ENCODE measurements at places on chromosomes 4 and X.

DNA sequence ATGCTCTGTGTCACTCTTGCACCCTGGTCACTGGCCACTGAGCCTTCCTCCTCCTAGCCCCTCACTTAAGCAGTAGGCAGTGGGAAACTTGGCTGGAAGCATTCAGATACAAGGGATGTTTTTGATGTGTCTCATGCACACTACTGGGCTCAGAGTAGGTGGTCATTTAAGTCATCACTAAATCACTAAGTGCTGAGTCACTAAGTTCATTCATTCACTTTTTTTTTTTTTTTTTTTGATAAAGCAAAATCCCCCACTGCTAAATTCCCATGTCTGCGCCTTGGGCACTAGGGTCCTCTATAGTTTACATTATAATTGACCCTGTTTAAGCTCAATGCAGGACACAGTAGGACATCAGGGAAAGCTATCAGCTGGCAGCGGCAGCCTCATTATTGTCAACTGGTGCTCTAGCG, 182.4 kb upstream of the MBNL3 start:
- no peak for DNase-seq

DNA sequence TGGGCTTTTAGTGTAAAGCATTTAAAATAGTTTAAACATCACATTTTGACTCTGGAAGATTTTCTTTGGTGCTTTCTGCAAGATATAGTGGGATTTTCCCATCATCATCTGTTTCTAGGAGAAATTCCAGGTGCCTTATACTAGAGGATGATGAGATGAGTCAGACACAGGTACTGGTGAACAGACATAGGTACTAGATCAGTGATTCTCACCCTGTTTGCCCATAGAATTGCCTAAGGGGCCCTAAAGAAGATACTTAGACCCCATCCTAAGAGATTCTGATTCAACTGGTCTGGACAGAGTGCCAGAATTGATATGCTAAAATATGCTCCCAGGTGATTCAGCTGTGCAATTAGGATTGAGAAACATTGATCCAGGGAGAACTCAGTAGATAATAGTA, 9.7 kb downstream of the TSPAN7 start:
- no peak for DNase-seq

DNA sequence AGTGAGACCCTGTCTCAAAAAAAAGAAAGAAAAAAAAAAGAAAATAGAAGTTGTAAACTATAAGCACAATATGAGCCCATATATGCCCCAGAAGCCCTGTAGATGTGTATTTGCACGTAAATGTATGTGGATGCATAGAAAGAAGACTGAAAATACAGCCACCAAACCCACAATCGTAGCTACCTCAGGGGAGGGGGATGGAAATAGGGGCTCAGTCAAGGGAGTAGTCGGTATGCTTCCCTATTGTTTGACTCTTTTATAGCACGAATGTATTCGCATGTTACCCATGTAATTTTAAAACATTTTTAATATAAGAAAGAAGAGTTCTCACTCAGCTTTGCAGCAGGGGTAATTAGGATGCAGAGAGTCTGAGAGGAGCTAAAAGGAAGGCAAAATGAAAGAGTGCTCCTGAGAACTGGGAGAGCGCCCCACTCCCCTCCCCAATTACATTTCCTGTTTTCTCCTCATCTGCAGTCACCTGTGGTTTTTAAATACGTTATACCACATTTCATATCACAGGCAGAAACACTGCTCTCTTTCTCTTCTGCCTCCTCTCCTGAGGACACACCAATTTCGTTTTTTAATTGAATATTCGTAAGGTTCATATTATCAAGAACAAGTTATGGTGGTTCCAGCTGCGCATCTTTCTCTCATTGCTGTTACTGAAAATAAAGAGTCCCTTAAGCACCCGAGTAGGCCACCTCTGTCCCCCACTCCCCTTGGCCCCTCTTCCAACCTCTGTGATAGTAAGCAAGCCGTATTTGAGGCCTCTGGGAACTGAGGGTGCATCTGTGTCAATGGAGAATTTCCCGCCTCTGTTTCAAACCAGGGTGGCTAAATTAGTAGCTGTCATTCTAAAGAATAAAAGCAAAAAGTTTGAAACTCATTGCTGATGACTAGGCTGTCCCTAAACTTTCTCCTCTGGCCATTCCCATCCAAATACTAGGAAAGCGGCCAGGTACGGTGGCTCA, 10.7 kb downstream of the SEPTIN6 start:
- DNase-seq, result no peak

GRCh38 chr4:163400911-163401310, 57.2 kb downstream of the NPY5R start:
- no peak for DNase-seq

DNA sequence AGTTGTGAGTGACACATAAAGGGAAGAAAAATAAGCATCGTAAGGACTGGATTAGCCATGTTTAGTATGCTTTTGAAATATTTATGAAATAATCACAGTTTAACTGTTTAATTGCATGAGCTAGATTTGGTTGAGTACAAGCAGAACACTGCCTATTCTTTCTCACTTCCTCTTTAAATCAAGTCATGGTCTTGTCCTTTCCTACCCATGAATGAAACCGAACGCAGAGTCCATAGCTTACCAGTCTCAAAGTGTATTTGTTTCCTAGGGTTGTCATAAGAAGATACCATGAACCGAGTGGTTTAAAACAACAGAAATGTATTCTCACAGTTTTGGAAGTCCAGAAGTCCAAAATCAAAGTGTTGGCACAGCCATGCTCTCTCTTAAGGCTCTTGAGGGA, 684.0 kb upstream of the MAGEB2 start:
- DNase-seq, result no peak

- DNase-seq, result no peak
These were observed 9.0 kb upstream of the NSG1 start for GRCh38 chr4:4377732-4378460.

- DNase-seq, result no peak
These were observed 75.9 kb downstream of the C4orf51 start for GRCh38 chr4:145755802-145756201.

- no peak for DNase-seq
These were observed 309.7 kb downstream of the TENM3 start for GRCh38 chr4:182552948-182553347.

DNA sequence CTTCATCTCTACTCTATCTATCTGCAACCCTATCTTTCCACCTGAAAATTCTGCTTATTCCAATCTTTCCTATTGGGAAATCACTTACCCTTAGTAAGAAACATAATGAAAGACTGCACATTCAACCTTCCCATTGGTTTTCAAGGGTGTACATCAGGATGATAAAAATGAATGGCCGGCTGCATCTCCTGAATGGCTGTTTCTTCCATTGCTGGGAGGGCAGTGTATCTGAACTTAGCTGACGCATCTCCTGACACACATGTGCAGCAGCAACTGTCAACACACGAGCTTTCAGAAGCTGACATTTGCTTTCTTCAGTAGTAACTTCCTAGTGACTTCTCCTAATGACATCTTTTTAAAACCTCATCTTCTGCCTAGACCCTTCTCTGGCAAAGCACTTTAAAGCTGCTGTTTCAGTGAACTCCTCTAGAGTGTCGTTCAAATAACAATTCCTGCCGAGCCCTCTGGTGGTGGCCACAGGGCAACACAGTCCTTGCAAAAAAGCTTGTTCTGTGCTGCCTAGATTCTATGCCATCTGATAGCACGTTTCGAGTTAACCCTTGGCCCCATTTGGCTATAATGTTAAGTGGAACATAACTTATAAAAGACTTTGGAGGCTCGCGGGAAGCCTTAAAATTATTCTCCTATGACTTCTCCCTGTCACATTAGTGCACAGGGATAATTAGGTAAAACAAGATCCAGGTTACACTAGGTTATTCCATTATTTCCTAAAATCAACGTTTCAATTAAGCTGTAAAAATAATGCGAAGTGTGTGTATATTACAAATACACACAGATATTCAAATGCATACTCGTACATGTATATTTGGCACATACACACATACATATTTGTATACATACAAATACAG, 2340.7 kb downstream of the PCDH7 start:
- DNase-seq, result peak; percentile 14

GRCh38 chrX:47936224-47936939, 67.4 kb downstream of the ZNF182 start:
- DNase-seq, result no peak

DNA sequence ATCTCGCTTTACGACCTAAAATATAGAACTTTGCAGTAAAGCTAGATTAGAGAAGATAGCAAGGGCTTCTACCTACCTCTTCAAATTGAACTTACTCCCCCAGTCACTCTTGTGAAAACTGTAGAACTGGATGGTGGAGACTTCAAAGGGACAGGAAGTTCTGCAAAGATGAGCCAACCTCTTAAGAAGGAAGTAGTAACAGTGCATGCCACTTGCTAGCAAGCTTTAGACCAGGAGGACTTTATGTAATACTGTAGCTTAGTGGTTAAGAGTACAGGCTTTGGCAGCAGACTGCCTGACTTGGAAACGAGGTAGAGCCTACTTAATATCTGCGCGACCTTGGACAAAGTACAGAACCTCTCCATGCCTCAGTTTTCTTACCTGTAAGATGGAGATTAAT, 27.5 kb upstream of the VBP1 start:
- no peak for DNase-seq

DNA sequence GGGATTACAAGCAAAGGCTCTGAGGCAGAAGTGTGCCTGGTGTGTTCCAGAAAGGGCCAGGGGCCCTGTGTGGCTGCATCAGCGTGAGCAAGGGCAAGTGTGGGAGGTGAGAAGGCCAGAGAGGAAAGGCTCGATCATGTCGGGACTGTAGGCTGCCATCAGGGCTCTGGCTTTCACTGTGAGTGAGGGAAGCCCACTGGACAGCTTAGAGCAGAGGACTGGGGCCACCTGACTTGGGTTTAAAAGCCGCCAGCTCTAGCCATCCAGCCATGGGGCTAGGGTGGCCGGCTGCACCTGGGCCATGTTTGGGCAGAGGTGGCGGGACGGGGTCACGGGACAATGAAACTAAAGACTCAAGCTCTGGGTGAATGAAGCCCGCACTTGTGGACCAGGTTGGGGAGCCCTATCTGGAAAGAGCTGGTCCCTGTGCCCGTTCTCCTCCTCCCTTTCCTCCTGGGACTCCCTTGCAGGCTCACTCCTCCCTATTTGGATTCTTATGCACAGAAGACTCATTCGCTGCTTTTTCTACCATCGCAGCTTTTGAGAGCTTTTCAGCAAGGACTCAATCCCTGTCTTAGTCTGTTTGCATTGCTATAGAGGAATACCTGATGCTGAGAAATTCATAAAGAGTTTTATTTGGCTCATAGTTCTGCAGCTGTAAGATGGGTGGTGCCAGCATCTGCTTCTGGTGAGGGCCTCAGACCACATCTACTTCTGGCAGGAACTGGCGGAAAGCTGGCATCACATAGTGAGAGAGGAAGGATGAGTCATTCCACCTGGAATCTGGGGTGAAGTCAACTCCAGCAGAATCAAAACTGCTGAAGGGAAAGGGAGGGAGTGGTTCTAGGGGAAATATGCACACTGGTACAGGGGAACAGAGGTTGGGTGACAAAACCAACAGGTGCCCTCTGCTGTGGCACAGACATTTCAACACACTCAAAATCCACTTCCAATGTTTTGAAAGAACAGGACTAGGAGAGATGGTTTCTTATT, 15.3 kb downstream of the CTAG1B start:
- no peak for DNase-seq

DNA sequence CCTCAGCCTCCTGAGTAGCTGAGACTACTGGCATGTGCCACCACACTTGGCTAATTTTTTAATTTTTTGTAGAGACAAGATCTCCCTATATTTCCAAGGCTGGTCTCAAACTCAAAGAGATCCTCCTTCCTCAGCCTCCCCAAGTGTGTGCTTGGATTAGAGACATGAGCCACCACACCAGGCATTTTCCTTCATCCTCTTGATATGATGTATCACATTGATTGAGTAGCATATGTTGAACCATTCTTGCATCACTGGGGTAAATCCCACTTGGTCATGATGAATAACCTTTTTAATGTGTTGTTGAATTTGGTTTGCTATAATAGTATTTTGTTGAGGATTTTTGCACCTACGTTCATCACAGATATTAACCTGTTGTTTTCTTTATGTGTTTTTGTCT, 24.2 kb upstream of the PPM1K start:
- no peak for DNase-seq

- DNase-seq, result no peak
These were observed 1.0 kb downstream of the LIMCH1 start for GRCh38 chr4:41538887-41539498.

- no peak for DNase-seq
These were observed 1222.4 kb upstream of the PRKX start for GRCh38 chrX:4935846-4936245.

DNA sequence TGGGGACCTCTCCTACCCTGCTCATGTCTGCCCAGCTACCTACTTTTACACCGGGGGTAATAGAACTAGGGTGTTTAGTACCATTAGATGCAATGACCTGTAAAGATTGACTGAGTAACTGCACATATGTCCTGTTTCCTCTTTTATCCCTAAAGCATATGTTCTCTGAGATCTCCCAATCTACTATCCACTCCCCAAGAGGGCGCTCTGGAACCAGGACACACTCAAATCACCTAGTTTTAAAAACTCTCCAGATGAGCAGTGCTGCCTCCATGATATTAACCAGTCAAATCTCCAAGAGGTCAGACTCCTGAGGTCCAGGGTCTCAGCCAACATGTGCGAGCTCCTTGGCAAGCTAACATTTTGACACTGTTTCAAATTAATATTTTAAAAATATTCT, 87.0 kb upstream of the TSPAN5 start:
- no peak for DNase-seq

- no peak for DNase-seq
These were observed 434.1 kb downstream of the ANKRD50 start for GRCh38 chr4:124278477-124278876.

GRCh38 chr4:123312951-123313592, 83.5 kb upstream of the SPRY1 start:
- no peak for DNase-seq

DNA sequence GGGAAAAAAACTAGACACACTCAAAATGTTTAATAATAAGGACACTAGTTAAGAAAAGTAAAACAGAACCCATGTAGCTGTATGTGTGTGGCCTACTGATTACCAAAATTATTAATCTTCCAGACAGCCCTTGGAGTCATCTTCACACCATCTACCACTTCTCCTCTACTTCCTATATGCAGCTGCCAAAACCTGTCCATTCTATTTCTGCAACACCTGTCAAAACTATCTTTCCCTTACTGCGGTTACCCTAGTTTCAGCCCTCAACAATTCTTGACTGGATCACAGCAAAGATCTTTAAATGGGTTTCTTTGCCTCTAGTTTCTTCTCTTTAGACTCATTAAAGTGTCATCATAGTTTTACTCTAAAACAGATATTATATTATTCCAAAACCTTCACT, 72.6 kb downstream of the GPR82 start:
- no peak for DNase-seq

GRCh38 chrX:153626025-153626633, 20.9 kb upstream of the DUSP9 start:
- DNase-seq, result no peak

All from anterior cingulate cortex (tissue), 58 donors.